IPS DF 6.9 (cell line): ENCODE measurements at places on chromosomes 11 and 22.

- no peaks in the 10 kb centered on the region for H3K36me3 ChIP-seq
- H3K4me3 ChIP-seq: no peak overlapping the region
- H3K27me3 ChIP-seq: no peaks in the 10 kb centered on the region
- no peak overlapping the region for H3K27ac ChIP-seq
- no peak for DNase-seq
Measured at GRCh38 chr11:96193745-96194443, 149.1 kb downstream of the MAML2 start.

DNA sequence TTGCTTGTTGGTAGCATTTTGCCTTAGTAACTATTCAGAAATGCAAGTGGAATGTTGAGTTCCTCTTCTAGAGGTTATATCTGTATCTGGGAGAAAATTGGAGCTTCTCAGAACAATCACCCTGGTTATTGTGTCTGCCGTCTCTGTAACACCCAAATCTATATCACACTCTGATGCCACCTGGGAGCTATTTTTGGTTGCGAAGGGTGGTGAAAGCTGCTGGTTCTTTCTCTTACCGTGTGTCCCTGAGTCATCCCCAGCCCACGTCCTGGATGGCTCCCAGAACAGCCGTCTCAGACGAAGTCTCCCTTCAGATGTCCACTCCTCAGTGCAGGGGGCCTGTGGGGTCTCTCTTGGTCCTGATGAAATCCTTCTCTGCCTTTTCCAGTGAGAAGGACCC is 83.5 kb downstream of the C22orf31 start:
- H3K4me1 ChIP-seq: peaks cover 2% of the 10 kb centered on the region; the same call in 1 of the 2 replicates
- no peaks in the 10 kb centered on the region for H3K36me3 ChIP-seq
- no peaks in the 10 kb centered on the region for H3K27me3 ChIP-seq
- no peak overlapping the region for H3K4me3 ChIP-seq
- DNase-seq: no peak

DNA sequence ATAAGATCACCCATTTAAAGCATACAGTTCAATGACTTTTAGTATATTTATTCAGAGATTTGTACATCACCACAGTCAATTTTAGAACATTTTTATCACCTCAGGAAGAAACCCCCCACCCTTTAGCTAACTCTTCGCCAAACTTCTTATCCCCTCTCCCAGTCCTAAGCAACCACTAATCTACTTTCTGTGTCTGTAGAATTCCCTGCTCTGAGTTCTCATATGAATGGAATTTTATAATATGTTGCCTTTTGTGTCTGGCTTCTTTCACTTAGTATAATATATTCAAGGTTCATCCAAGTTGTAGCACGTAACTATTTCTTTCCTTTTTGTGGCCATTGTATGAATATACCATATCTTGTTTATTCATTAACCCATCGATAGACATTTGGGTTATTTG is 3.6 kb downstream of the ANKRD13D start:
- peaks cover 8% of the 10 kb centered on the region; the same call in 1 of the 2 replicates for H3K36me3 ChIP-seq
- H3K4me1 ChIP-seq: peaks cover 5% of the 10 kb centered on the region; the same call in 1 of the 2 replicates
- H3K4me3 ChIP-seq: no peak overlapping the region

GRCh38 chr11:19164230-19164855 is 37.4 kb downstream of the CSRP3 start:
- H3K4me3 ChIP-seq: no peak overlapping the region
- DNase-seq: no peak
- H3K27ac ChIP-seq: no peak overlapping the region
- H3K4me1 ChIP-seq: no peaks in the 10 kb centered on the region
- H3K36me3 ChIP-seq: no peaks in the 10 kb centered on the region

GRCh38 chr11:6538945-6539344 is 41.9 kb downstream of the DNHD1 start:
- no peak for DNase-seq
- H3K4me3 ChIP-seq: no peak overlapping the region
- no peak overlapping the region for H3K27ac ChIP-seq
- H3K36me3 ChIP-seq: no peaks in the 10 kb centered on the region
- H3K4me1 ChIP-seq: peaks cover 5% of the 10 kb centered on the region

DNA sequence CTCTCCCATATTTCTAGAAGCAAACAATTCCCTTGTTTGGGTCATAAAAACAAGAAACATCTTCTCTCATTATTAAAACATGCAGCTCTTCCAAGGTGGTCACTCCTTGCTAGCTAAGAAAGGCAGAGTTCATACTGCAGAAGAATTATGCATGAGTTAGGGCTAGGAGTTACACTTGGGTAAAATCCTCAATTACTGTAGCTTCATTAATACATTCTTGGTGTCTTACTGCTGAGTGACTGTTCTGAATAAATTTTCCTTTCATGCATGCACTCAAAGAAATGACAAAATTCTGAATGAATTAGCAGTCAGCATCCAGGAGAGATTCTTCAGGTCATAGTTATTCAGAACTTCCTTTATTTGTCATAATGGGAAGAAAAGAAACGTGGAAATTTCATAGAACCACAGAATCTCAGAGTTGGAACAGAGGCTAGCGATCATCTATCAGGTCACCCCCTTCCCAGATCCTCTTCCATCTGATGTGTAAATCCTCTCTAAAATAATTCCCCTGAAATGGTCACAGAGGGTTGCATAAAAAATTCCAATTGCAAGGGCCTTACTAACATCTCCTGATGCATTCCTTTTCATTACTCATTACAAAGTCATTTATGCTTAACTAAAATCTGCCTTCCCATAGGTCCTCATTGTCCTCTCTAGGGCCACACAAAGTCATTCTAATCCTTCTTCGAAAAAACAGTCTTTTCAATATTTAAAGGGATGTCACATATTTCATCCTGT is 771.5 kb downstream of the DLG2 start:
- no peak overlapping the region for H3K4me3 ChIP-seq
- H3K36me3 ChIP-seq: no peaks in the 10 kb centered on the region
- no peak for DNase-seq
- H3K27ac ChIP-seq: no peak overlapping the region
- no peaks in the 10 kb centered on the region for H3K4me1 ChIP-seq

- no peaks in the 10 kb centered on the region for H3K4me1 ChIP-seq
- no peaks in the 10 kb centered on the region for H3K27me3 ChIP-seq
- H3K4me3 ChIP-seq: no peak overlapping the region
- no peak overlapping the region for H3K27ac ChIP-seq
- DNase-seq: no peak
Measured at GRCh38 chr22:44380756-44381486, 68.2 kb upstream of the SHISAL1 start.
